ENCODE measurements at places on chromosomes 3 and 15. TPM values are rescaled to one million over a fixed set of nuclear protein-coding genes. Genes with fewer than 3 reads are reported as not detected.

The PPP1R14D gene
- total RNA-seq = not detected

The HGD gene
- total RNA-seq = 0.49 TPM

The ZNF445 gene
- 11.8 TPM for total RNA-seq

GRCh38 chr3:62027241-62027640 is 346.1 kb downstream of the FEZF2 start:
- no peak for DNase-seq

DNA sequence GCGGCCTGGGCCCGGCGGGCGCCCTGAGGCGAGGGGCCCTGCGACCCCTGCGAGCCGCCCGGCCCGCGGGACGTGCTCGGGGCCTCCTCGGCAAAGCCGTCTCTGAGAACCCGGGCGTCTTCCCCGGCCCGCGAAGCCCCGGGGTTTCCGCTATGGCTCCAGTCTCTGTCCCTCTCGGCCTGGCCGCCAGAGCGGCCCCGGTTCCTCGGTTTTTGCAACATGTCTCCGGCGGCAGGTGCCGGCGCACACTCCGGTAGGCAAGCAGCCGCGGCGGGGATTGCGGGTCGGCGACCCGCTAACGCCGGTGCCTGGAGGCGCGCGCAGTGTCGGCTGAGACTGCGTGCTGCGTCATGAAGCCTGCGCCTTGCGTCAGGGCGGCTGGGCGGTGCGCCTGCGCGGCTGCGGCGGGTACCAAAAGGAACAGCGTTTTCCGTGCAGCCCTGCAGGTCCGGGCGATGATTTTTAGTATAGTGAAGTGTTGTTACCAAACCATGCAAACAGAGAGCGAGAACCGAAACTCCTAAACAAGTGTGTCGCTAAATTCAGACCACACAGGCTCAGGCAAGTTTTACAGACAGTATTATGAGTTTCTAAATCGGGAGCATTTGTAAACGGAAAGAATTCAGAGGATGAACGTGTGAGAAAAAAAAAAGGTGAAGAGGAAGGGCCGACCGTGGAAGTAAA is at the start of gene NSMCE3:
Gene NSMCE3 (minus strand): TSS at position 338 of the 684 bp plus-strand sequence. CDS start 117 bp downstream, at position 221.
- DNase-seq = peak; percentile 91

DNA sequence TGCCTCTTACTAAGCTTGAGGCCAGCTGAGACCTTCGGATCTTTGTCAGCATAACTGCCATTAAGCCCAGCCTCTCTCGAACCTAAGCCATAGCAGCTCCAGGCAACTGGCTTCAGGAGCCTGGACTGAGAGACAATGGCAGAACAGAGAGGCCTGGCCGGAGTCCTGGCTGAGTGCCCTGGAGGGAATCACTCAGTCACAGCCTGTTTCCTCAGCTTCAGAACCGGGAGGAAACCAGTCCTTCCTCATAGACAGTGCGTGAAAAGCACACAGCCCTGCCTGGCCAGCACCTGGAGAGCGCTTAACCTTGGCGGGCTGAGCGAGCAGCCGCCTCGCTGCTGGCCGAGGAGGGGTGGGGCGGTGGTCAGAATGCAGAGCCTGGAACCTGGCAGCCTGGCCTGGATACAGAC is 21.6 kb downstream of the RNU5B-1 start:
- DNase-seq = peak; percentile 39

DNA sequence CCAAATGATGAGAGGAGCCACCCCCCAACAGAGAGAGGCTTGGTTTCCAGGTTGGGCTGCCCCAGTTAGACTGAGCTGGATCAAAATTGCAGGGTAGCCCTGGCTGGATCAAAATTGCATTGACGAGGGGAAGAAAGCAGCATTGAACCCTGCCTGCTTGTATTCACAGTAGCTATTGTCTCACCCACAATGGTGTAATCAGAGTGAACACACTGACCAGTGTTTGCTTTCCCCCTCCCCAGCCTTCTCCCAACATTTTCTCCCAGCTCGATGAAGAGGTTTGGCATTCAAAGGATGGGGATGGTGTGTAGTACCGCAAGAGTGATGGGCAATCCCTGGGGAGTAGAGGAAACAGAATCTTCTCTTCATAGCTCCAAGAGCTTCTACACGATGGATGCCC is 223.8 kb downstream of the ADAMTS9 start:
- no peak for DNase-seq

DNA sequence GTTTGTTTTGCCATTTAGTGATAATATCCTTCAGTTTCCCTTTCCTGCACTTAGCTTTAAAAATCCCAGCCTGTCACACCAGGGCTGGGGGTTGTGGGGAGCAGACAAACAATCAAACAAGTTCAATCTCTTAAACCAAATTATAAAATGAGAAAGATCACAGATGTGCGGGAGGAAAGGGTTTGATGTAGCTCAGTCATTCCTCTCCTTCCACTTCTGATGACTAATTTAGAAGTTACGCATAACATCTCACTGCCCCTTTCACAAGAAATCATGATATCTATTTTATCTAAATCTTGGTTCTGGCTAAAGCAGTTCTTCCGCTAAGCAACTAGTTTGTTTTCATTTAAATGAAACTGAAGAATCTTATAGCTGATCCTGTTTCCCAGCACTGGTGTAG is 34.1 kb upstream of the ATG7 start:
- no peak for DNase-seq

GRCh38 chr15:78854833-78855372 is 17.8 kb upstream of the MORF4L1 start:
- no peak for DNase-seq

GRCh38 chr3:4986175-4986781 is 7.0 kb downstream of the BHLHE40 start:
- no peak for DNase-seq

DNA sequence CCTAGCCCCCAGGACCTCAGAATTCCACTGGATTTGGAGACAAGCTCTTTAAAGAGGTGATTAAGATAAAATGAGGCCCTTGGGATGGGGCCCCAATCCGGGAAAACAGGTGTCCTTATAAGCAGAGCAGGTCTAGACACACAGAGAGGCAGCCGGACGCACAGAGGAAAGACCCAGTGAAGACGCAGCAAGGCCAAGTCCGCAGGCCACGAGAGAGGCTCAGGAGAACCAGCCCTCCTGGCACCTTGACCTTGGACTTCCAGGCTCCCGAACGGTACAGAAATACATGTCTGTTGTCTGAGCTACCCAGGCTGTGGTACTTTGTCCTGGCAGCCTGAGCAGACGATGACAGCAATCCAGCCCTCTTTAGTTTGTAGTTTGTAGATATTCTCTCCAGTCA is 324.5 kb downstream of the OCA2 start:
- DNase-seq = no peak

DNA sequence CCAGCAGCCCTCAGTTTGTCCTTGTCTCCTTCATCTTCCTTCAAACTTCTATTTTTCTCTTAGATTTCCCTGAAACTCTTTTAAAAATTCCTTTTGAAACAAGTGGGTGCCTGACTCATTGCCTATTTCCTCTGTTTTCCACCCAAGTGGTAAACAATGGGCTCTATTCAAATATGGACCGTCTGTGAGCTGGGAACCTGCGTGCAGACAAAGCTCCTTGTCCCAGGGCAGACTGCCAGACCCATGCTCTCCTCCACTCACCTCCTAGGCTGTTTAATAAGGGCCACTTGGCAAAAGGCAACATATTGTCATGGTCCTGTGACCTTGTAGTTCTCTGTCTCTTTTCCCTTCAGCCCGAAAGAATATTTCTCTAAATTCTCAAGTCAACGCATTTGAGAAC is 332.7 kb upstream of the THBS1 start:
- DNase-seq = peak; percentile 42

Measured in left ventricle myocardium inferior (tissue), 1 donor.